ENCODE measurements at places on chromosomes 2 and 18.

DNA sequence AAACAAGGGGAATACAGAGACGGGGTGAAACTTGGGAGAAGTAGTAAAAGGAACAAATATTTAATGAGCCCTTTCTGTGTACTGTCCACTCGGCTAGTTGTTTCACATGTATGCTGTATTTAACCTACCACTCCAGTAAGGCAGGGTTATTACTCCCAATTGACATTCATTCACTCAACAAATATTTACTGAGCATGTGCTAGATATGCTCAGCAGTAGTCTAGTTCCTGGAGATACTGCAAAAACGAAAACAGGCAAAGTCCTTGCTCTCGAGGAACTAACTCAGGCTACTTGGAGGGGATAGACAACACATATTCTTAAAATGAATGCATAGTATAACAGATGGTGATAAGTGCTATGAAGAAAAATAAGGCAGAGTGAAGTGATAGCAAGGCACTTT, 207.3 kb downstream of the SS18 start:
- no peak for DNase-seq

GRCh38 chr18:22152093-22152492, 17.3 kb upstream of the GATA6 start:
- DNase-seq = no peak

GRCh38 chr18:58254873-58255511, 211.0 kb downstream of the NEDD4L start:
- no peak for DNase-seq

DNA sequence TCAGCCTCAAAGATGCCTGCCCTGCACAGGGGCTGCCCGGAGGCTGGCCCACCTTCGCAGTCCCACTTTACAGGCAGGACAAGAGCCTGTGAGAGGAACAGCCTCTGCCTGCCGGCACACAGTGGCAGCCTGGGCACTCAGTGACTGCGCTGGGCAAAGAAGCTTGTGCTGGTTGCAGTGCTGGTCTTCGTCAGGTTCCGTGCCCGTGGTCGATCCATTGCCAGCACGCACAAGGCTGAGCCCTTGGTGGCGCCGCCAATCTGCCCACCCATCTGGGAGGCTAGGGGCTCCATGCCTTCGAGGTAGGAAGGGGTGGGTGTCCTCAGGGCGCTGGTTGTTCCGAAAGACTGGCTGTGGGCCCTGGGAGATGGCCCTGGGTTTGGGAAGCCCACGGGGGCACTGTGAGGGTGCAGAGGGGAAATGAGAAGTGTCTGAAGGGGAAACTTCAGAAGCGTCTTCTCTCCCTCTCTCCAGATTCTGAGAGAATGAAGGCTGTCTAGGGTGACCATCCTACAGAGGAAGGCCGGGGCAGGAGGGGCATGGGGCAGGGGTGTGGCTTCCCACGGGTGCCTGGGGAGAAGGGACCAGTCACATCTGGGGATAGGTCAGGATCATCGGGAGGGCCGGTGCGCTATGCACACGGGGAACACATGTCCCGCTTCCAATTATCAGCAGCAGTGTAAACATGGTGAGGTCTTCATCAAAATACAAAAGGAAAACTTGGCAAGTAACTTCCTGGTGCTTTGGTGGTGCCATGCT, 49.1 kb upstream of the HS6ST1 start:
- peak; percentile 38 for DNase-seq

DNA sequence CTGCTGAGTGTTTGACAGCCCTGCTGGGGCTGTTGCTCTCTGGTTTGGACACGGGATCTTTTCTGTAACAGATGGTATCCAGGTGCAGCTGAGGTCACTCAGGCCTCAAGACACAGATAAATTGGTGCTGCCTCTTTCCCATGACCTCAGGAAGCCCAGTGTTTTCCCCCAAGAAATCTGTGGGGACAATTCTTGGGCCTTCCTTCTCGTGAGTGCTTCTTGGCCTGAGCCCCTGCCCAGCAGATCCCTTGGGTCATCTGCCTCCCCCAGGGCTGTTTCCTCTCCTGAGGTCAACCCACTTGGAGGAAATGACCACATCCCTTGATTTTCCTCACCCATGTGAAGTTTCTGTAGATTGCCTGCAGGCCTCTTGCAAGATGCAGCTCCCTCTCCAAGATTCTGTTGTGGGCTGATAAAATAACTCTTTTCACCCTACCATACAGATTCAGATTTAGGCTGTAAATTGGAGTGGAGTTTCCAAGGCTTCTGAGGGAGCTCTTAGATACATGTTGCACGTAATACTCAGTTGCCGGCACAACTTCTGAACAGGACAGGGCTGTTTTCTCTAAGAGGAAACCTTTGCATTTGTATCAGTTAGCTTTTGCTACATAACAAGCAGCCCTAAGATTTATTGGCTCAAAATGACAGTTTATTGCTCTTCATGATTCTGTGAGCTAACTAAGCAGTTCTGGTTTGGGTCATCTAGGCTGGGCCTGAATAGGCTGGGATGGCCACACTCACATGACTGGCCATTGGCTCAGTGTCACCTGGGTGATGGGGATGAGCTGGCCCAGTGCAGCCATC, 13.1 kb downstream of the ZAP70 start:
- DNase-seq = no peak

DNA sequence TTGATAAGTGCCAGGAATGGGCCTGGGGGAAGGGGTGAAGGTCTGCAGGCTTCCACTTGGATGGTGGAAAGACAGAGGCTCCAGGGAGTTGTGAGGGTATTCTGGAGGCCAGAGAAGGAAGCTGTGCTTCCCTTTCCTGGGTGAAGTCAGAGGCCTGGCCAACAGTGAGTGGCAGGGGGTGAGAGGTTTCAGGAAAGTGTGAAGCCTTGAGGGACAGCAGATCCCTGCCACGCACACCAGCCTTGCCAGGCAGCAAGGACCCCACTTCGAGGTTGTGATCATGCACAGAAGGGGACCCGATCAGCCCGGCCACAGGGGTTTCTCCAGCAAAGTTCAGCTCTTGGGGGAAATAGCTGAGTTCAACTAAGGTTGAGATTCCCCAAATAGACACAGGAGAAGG, 66.5 kb downstream of the SMAD7 start:
- DNase-seq = no peak

GRCh38 chr2:157173740-157174184, 83.7 kb upstream of the GALNT5 start:
- DNase-seq = no peak

DNA sequence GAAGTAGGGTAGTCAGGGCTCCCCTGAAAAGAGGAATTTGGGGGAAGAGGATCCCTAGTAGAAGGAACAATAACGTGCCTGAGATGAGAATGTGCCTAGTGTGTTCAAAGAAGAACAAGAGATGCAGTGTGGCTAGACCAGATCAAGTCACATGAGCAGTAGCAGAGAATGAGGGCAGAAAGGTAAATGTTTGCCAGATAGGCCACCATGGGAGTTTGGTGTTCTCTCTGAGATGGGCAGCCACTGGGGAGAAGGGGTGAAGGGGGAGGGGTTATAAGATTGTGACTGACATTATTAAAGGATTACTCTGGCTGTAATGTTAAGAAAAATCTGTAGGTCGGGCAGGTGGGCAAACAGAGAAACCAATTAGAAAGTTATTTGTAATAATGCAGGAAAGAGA, 166.0 kb downstream of the LCLAT1 start:
- DNase-seq = no peak

DNA sequence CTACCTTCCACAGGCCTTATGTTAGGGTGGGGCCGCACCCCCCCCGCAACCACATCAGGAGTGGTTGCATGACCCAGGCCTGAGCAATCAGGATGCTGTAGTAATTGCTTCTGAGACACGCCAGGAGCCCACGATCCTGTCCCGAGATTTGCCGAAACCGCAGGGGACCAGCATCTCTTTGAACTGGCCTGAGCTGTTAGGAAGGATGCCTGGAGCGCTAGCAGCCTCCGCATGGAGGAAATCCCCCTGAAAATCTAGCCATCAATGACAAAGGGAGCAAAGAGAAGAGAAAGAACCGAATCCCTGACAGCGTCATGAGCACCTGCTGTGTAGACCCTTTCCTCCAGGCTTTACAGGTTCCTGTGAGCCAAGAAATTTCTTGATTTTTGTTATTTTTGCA, 8.7 kb upstream of the TEX44 start:
- DNase-seq = no peak

- no peak for DNase-seq
These were observed 16.9 kb downstream of the GAREM2 start for GRCh38 chr2:26189751-26190150.

DNA sequence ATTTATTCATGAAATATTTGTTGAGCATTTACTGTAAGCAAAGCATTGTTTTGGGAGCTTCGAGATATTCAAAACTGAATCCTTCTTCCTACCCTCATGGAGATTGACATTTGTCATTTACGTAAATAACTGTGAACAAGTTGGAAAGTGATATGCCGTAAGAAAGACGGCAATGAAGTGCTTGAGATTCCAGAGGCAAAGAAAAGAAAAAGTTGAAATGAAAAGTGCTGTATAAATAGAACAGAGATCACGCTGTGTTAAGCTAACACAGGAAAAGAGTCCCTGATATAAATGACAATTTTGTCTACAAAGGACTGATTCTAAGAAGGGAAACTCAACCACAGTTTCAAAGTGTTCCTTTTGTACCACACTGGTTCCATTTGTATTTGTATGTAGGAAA, 1.8 kb downstream of the CHRNA1 start:
- DNase-seq = no peak

GRCh38 chr18:43680096-43680495, 402.8 kb upstream of the SYT4 start:
- DNase-seq = no peak

GRCh38 chr2:30865892-30866681, 58.8 kb upstream of the CAPN13 start:
- no peak for DNase-seq

DNA sequence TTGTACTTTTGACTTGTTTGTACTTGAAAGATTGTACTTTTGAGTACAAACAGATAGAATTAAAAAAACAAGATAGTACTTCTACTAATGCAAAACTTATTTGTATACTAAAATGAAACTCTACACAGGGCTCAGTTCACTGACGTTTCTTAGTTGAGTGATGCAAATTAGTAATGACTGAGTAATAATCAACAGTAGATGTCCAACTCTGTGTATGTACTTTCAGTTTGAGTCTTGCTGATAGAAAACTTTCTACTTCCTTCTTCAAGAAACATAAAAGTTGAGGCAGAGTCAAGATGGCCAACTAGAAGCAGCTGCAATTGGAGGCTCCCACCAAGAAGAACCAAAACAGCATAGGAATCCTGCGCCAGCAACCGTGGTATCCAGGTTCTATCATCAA, 585.0 kb downstream of the NR4A2 start:
- no peak for DNase-seq

DNA sequence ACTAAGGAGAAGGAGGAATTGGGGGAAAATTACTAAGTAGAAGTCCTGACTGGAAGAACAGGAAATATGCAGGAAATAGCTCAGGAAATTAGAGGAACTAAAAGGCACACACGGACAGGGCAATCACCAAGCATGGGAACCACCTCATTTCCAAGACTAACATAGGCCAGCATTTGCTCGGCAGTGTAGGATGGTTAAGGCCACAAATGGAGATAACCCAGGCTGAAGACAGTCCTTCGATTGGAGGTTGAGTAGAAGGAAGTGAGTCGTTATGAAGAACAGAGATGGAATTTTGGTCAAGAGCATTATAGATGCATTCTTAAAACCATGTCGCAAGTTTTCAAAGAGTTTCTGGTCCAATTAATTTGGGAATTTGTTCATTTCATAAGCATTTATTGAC, 401.4 kb downstream of the ALK start:
- no peak for DNase-seq

- DNase-seq = no peak
These were observed 304.8 kb upstream of the CCDC68 start for GRCh38 chr18:55264108-55264507.

DNA sequence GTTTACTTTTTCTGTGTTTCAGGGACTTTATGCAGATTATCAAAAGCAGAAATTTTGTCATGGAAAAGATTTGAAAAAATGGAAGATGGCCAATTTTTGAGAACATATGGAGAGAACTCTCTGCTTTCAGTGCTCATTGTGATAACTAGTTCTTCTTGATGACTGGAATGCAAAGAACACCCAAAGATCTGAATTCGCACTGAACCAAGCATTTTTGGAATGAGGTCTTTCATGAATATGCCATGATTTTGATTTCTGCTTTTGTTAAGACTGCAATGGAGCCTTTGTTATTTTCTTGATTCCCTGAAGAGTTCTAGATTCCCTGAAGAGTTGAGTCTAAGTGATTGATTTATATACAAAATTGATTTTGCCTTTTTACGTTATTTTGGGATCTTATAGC, 124.1 kb downstream of the FMNL2 start:
- no peak for DNase-seq

DNA sequence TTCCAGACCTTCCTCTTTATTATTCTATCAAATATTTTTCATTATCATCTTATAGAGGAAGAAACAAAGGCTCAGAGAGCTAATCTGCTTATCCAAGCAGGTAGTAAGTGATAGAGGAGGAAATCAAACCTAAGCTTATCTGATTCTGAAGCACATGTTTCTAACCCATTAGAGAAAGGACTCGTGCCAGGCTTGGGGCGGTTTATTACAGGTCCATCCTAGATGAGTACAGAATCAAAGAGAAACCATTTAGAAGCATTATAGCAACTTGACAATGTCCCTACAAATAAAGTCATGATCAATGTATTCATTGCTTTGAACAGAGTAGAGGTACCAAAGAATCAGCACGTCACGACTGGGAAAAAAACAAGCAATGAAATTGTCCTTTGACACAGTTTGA, 303.0 kb downstream of the CYRIA start:
- no peak for DNase-seq

- no peak for DNase-seq
These were observed 61.2 kb downstream of the CCDC85A start for GRCh38 chr2:56244911-56245530.

GRCh38 chr2:195818106-195818505, 161.1 kb downstream of the SLC39A10 start:
- DNase-seq = no peak

DNA sequence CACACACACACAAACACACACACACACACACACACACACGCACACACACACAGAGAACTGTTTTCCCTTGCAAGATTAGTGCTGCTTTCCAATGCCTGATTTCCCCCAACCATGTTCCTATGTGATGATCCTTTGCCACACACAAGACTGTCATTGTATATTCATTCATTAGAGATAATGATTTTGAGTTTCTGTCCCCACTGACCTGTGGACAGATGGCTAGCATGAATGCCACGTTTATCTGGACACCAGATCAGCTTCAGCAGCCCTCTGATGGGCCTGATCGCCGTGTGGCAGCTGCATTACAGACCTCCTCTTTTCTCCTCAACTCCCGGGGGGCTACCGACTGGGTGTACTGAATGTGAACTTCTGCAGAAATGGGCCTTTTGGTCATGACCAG, 353.0 kb downstream of the MYCN start:
- DNase-seq = no peak

DNA sequence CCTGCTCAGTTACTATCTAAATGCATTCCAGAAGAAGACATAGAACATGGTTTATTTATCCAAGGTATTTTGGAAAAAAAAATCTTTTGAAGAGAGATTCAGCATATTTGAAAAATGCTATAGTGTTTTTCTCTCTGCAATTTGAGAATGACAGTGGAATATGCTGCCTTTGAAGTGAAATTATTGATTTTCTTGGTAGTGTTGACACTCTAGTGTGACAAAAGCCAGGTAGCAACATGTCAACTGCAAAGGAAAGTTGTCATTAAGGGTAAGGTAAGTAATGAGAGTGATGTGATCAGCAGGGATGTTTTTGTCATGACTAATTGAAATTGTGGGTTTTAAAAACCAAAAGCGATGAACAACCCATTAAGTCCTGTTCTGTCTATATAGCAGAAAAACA, 1387.1 kb upstream of the TMEFF2 start:
- DNase-seq = no peak

- no peak for DNase-seq
These were observed 76.4 kb downstream of the VPS54 start for GRCh38 chr2:63942788-63943187.

All from breast epithelium (tissue), 4 donors.